ENCODE measurements at places on chromosomes 1 and 21.
A peak's percentile ranks its signal among the peaks of the same experiment; 100 is the strongest.

DNA sequence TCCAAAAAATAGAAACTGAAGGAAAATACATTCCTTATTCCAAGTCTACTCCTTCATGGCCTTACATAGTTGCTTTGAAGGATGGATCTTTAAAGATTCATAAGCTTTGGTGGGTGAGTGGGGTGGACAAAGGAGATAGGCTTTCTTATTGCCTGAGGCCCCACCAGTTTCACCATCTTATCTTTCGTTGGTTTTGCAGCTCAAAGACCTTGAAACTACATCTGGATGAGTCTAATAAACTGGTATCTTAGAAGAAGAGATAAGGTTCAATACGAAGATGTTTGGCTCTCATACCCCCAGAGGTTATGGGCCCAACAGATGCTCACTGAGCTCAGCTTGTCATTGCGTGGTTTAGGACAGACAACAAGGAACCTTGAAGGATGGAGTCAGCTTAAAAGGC is 201.5 kb downstream of the HS2ST1 start:
- DNase-seq, result no peak

- DNase-seq, result peak; percentile 49
These were observed 25.9 kb downstream of the S100A6 start for GRCh38 chr1:153509729-153510354.

- no peak for DNase-seq
These were observed 55.5 kb downstream of the ZSCAN20 start for GRCh38 chr1:33527934-33528333.

DNA sequence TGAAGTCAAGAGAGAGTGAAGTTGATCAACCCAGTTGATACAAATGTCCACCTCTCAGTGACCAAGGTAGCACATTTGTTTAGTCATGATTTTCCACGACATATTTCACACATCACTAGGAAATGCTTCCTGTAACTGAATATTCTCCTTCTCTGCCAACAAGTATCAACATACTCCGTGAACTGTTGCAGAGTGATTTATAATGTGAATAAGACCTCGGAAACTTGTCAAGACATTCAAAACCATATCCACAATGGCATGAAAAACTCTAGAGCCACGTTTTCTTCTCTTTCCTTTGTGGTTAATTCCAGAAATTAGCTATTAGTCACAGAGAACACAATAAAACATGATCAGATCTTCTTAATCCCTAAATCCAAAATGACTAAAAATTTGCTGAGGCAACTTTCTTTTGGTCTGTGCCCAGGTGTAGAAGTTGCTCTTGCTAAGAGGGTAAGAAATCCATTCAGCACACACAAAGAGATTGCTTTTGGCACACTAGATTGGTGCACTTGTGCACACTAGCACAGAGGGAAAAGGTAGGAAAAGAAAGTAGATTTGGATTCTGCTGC is 244.3 kb upstream of the NRIP1 start:
- no peak for DNase-seq

GRCh38 chr1:20191266-20191825 is 5.0 kb upstream of the PLA2G2C start:
- DNase-seq, result no peak

GRCh38 chr1:79807816-79808215 is 801.3 kb upstream of the ADGRL4 start:
- no peak for DNase-seq

GRCh38 chr1:86207323-86207722 is 50.8 kb upstream of the COL24A1 start:
- DNase-seq, result no peak

DNA sequence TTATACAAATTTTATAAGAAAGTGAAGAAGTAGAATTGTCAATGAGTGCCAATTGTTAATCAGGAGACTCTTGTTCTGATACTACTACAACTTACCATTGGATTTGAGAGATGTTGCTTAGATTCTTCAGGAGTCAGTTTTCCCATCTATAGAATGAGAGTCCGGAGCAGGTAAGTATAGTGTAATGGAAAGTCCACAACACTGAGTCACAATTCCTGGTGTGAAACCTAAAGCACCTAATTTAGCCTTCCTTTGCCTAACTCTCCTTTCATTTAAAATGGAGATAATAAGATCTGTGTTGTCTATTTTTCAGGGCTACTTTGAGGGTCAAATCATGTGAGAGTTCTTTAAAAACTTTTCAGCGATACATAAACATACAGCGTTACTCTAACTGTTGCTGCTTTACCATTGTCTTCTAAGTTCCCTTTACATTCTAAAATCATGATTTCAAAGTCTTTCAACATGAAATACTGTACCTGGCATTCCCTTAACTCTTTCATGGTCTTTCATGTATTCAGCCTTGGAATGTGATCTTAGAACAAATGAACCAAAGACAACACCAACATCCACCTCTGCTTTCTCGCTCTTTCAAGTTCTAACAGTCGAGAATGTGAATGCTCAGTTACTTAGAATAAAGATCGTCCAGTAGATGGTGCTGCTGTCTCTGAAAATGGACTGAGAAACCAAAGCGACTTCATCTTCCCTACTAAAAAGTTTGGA is 90.9 kb downstream of the SLC30A10 start:
- DNase-seq, result no peak

GRCh38 chr21:27734146-27734545 is 767.3 kb upstream of the ADAMTS5 start:
- no peak for DNase-seq

Measured in stimulated activated CD8-positive, alpha-beta memory T cell treated with anti-CD3 and anti-CD28 coated beads, Interleukin-7, amount 100 ng/mL, for 1 hour (primary cell).